KG1 (cell line): ENCODE measurements at places on chromosomes 7 and 10.
A peak's percentile ranks its signal among the peaks of the same experiment; 100 is the strongest.

DNA sequence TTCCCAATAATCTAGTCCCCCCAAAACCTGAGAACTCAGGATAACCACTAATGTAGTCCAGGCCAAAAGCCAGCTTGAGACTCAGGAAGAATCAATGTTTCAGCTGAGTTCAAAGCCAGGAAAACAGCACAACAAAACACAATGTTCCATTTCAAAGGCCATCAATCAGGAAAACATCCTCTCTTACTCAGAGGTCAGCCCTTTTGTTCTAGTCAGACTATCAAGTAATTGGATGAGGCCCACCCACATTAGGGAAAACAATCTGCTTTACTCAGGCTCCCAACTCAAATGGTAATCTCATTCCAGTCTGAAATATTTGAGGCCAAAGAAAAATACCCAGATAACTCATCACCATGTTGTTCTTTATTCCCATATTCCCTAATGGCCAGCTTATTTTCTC lies 152.2 kb downstream of the SDHAF3 start:
- DNase-seq: no peak

- no peak for DNase-seq
These were observed 497.3 kb downstream of the INHBA start for GRCh38 chr7:41205600-41205999.

GRCh38 chr10:74786126-74786525 lies 40.3 kb upstream of the KAT6B start:
- no peak for DNase-seq

- DNase-seq: no peak
These were observed 336.8 kb downstream of the TFEC start for GRCh38 chr7:115693779-115694178.

DNA sequence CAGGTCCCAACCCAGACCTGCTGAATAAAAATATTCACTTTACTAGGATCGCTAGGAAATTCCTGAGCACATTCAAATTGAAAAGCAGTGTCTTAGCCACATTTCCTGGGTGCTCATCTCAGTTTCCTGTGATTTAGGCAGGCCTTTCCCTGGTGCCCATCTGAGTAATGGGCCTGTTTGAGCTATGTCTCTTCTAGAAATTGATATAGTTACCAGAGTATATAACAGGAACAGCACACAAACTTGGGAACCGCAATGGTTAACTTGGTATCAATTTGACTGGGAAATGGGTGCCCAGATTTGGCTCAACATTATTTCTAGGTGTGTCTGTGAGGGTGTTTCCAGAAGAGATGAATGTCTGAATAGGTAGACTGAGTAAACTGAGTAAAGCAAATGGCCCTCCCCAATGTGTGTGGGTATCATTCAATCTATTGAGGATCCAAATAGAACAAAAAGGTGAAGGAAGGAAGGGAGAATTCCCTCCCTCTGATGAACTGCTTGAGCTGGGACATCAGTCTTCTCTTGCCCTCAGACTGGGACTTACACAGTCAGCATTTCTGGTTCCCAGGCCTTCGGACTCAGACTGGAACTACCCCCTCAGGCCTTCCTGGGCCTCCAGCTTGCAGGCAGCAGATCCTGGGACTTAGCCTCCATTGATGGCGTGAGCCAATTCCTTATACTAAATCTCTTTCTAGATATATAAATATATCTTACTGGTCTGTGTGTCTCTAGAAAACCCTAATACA lies 99.1 kb downstream of the CCDC71L start:
- DNase-seq: no peak

GRCh38 chr10:99678921-99679320 lies 19.6 kb downstream of the ENTPD7 start:
- no peak for DNase-seq

DNA sequence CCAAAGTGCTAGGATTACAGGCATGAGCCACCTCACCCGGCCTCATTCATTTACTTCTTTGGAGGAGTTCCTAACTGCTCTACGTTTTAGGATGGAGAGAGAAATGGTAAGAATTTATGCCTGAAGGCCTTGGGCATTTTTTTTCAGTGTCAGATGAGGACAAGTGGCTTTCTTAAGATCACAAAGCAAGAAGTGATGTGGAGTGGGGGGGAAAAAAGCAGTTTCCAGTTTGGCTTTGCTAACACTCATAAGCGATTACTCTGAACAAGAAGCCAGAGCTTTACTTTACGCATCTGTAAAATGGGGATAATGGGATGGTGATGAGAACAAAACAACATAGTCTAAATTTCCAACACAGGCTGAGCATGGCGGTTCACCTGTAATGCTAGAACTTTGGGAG lies 2.6 kb upstream of the PPIA start:
- no peak for DNase-seq

DNA sequence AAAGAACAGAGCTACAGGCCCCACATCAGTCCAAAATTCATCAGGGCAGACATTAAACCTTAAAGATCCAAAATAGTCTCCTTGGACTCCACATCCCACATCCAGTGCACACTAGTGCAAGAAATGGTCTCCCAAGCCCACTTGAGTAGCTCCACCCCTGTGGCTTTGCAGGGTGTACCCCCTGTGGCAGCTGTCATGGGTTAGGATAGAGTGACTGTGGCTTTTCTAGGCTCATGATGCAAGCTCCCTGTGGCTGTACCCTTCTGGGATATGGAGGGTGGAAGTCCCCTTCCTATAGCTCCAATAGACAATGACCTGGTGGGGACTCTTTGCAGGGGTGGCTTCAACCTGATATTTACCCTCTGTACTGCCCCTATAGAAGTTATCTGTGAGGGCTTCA lies 128.8 kb upstream of the DKK1 start:
- no peak for DNase-seq

DNA sequence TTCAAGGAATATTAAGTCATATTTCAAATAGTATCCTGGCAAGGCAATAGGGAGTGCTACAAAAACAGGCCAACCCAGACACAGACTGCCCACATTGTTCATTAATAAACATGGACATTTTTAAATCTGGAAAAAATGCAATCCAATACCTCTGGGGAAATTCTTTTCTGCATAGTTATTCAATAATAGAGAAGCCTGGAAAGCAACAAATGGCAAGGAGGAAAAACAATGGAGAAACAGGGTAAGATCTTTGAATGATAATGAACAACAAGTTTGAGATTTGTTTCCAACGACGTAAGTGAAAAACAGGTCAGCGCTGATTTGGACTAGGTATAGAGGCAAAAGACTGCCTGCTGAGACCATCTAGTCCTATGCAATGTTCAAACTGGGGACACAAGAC lies 44.7 kb upstream of the ZNF800 start:
- DNase-seq: no peak

DNA sequence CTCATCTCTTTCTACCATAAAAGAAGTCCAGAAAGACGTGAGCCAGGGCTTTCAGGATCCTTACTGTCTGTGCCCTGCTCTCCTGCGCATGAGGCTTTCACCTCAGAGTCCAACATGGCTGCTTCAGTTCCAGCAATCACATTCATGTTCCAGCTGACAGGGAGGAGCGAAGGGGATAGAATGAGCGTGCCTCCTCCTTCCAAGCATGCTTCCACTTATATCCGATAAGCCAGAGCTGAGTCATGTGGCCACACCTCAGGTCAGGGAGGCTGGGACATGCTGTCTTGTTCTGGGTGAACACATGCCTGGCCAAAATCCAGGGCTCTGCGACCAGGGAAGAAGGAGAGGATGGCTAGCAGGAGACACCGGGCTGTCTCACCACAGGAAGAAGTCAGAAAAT lies 248.2 kb downstream of the SKAP2 start:
- DNase-seq: no peak

DNA sequence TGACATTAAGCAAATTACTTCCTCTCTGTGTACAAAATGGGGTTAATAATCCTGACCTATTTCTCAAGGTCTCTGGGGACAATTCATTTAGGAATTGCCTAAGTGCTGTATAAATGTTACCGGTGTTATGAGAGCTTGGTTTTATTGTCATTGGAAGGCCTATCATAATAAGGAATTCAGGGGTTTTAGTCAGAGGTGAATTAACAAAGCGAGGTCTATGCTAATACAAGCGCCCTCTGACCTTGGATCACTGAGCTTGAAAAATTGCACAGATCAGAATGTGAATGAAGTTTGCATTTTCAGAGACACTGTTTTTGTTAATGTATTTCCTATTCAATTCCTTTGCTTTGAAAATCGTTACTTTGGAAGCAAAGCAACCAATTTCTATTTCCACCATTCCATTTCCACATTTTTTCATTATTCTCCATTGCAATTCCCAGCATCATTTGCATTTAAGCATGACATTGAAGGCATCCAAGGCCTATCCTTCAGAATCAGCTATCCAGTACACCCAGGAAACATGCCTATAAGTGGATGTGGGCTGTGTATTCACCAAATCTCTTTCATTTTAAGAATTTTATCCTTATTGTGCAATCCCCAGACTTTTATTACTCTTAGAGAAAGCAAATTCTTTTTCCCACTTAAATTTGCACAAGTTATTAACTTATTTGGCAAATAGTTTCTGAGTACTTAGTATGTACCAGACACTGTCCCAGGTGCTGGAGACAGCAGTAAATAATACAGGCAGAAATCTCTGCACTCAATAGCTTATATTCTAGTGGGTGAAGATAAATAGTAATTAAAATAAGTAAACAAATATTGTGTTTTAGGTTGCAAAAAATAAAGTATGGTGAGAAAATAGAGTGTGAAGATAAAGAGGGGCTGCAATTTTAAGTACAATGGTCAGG lies 133.1 kb downstream of the NRCAM start:
- no peak for DNase-seq

- DNase-seq: no peak
These were observed at the start of gene OR2F2 for GRCh38 chr7:143934526-143935325. Gene OR2F2, plus strand, starts transcription at chr7:143935233. Its CDS starts 0 bp downstream, at chr7:143935233.

DNA sequence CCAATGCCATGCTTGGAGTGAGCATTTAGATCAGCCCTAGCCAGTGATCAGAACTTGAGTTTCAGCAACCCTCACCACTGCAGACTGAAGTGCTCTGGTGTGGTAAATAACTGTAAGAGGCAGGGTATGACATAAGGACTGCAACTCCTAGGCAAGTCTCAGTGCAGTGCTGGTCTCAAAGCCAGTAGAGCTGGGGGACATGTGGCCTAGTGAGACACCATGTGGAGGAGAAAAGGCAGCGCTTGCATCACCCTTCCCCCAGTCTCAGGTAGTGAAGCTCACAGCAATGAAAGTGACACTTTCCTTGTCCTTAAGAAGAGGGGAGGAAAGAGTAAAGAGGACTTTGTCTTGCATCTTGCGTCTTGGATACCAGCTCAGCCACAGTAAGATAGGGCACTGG lies 386.8 kb upstream of the POT1 start:
- DNase-seq: no peak

DNA sequence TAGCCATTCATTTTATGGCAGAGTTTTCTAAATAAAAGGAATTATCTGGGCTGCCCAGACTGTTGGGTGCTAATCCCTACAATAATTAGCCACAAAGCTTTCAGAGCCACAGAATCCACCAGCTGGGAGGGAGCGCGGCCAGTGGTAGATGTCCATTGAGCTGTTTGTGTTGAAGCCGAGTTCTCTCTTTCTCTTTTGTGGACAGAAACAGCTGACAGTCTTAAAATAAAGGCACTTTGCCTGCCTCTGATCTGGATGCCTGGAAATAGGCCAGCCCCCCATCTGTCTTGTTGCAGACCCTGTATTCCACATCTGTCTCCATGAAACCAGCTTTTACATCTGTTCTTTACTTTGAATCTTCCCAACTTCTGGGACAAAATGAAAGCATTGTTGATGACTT lies 66.1 kb downstream of the MTPN start:
- no peak for DNase-seq

GRCh38 chr10:33815776-33816175 lies 481.3 kb upstream of the NRP1 start:
- no peak for DNase-seq

- no peak for DNase-seq
These were observed 326.6 kb downstream of the ADARB2 start for GRCh38 chr10:1410469-1411395.

GRCh38 chr7:20241194-20241910 lies 24.2 kb upstream of the MACC1 start:
- DNase-seq: no peak

GRCh38 chr10:110399106-110399964 lies 94.6 kb upstream of the SMNDC1 start:
- no peak for DNase-seq

- peak; percentile 3 for DNase-seq
These were observed 262.1 kb downstream of the ATRNL1 start for GRCh38 chr10:115355162-115355760.

- DNase-seq: no peak
These were observed 44.9 kb downstream of the HYCC1 start for GRCh38 chr7:22969010-22969431.

DNA sequence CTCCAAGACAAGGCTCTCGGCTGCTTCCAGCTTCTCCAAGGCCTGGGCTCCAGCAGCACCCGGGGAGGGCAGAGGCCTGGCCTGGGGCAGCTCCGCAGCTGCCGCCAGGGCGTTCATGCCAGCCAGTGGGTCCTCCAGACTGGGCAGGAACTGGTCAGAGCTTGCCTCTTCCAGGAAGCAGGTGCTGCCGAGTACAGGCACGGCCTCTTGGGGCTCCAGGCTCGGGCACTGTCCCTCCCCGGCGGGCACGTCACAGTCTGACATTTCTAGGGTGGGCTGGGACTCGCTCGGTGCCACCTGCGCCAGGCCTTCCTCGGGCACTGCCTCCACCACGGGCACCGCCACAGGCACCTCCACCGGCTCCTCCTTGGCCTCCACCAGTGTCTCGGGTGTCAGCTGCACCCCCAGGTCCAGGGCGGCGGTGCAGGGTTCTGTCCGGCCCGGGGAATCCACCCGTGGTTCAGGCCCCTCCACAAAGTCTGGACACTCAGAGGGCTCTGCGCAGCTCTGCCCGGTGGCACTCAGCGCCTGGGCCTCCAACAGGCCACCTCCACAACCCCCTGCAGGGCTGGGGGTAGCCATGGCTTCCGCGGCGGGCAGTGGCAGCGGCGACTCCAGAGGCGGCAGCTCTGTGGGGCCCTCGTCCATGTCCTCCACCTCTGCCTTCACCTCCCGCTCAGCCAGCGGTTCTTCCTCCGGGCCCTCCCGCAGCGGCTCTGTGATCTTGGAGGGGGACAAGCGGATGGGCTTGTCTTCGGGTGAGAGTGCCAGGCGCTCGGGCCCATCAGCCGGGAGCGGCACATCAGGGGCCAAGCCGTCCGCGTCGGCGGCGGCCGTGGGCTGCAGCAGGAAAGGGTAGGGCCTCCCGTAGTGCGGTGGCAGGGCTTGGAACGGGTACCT lies 52.9 kb downstream of the TNRC18 start:
- DNase-seq: no peak

DNA sequence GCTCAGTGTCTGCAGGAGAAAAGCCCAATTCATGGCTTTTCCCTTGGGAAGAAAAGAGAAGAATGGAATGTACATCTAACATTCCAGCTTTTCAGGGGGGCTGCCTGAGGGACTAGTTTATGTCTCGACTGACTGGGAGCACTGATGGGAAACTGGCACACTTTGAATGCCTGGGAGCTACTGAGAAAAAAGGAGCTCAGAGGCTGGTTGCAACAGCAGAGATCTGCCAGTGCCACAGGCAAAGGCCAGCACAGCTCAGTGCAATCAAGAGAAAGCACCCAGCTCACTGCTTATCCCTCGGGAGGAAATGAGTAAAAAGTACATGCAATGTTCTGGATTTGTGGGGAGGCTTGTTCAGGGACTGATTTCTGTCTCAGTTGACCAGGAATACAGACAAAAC lies 226.2 kb downstream of the COBL start:
- DNase-seq: no peak

GRCh38 chr7:120979765-120980499 lies 8.6 kb upstream of the CPED1 start:
- DNase-seq: no peak
